ENCODE measurements at places on chromosomes 2 and 18.
A peak's percentile ranks its signal among the peaks of the same experiment; 100 is the strongest.

DNA sequence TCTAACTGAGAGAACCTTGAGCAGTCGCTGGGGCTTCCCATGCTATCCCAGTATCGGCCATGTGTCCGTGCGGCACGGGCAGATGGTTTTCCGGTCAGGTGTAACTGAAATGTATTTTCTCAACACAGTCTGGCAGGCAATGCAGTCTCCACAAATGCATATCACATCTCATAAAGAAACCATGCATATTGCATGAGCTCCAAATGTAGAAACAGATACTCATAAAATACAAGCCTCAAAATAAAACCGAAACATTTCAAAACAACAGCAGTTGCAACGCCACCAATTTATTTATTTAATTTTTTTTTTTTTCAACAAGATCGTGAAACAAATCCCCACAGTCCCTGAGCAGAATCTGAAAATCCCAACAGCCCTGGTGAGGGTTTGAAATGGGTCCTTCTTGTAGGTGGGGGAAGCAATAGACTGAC, 299.4 kb downstream of the LPIN1 start:
- DNase-seq, result no peak

- no peak for DNase-seq
Observed at GRCh38 chr18:43389163-43389562, 111.9 kb upstream of the SYT4 start.

DNA sequence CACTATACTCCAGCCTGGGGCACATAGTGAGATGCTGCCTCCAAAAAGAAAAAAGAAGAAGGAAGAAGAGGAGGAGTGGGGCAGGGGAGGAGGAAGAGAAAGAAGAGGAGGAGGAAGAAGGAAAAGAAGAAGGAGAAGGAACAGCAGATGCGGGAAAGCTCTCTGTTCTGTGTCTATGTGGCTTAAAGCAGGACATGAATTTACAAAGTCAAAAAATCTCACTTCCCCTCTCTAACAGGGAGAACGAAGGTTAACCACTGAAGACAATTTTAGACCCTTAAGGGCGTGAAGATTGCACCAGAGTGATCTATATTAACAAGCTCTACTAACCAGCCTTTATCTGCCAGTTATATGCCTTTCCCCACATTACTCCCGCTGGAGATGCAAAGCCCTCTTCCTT, 258.9 kb downstream of the METTL4 start:
- no peak for DNase-seq

- peak; percentile 16 for DNase-seq
Observed at GRCh38 chr18:63511285-63511684, 30.9 kb upstream of the SERPINB12 start.

Data from activated CD4-positive, alpha-beta T cell treated with anti-CD3 and anti-CD28 coated beads, Interleukin-2, amount 10 ng/mL, durations not matched to agents 7 days and 5 days (primary cell).